Muscle of back (tissue), 13 donors: ENCODE measurements at places on chromosomes 2 and 18. TPM values are rescaled to one million over a fixed set of nuclear protein-coding genes. Genes with fewer than 3 reads are reported as not detected.

HOXD12 gene
- polyA plus RNA-seq: not detected

CNGA3 gene
- polyA plus RNA-seq: 0.66 TPM

SATB2 gene
- polyA plus RNA-seq: 1.7 TPM

KCNJ3 gene
- polyA plus RNA-seq: 0.87 TPM

DYNAP gene
- not detected for polyA plus RNA-seq

AGAP1 gene
- polyA plus RNA-seq: 30.0 TPM

GAREM1 gene
- polyA plus RNA-seq: 7.7 TPM

TOGARAM2 gene
- polyA plus RNA-seq: 0.69 TPM

SALL3 gene
- polyA plus RNA-seq: not detected

NXPH2 gene
- polyA plus RNA-seq: 11.8 TPM

TMEM37 gene
- 10.3 TPM for polyA plus RNA-seq

TUBA3E gene
- polyA plus RNA-seq: 0.24 TPM

TIA1 gene
- 230 TPM for polyA plus RNA-seq

TUBA4A gene
- polyA plus RNA-seq: 159 TPM

RSAD2 gene
- 2.9 TPM for polyA plus RNA-seq

COL5A2 gene
- 528 TPM for polyA plus RNA-seq

ATP6V1B1 gene
- 2.6 TPM for polyA plus RNA-seq

NPHP1 gene
- 11.2 TPM for polyA plus RNA-seq

KIF1A gene
- polyA plus RNA-seq: 2.2 TPM

CD28 gene
- 5.5 TPM for polyA plus RNA-seq

RUFY4 gene
- 0.09 TPM for polyA plus RNA-seq

RAX gene
- not detected for polyA plus RNA-seq

ABCG5 gene
- not detected for polyA plus RNA-seq

RGPD3 gene
- 0.13 TPM for polyA plus RNA-seq

EN1 gene
- polyA plus RNA-seq: 7.0 TPM

IL1B gene
- polyA plus RNA-seq: 0.52 TPM

ALPI gene
- not detected for polyA plus RNA-seq

ZC3H8 gene
- 15.1 TPM for polyA plus RNA-seq

ICOS gene
- not detected for polyA plus RNA-seq

TSPYL6 gene
- not detected for polyA plus RNA-seq

ACOXL gene
- polyA plus RNA-seq: 0.22 TPM

ERICH2 gene
- 1.3 TPM for polyA plus RNA-seq

TYW5 gene
- polyA plus RNA-seq: 6.1 TPM

MALL gene
- polyA plus RNA-seq: 8.0 TPM

AOX1 gene
- polyA plus RNA-seq: 1.3 TPM

STRADB gene
- 51.9 TPM for polyA plus RNA-seq

ICA1L gene
- 14.3 TPM for polyA plus RNA-seq

SLC20A1 gene
- polyA plus RNA-seq: 24.9 TPM

GCG gene
- polyA plus RNA-seq: 11.4 TPM

CDH19 gene
- 1.9 TPM for polyA plus RNA-seq

NEU2 gene
- polyA plus RNA-seq: not detected

ACMSD gene
- polyA plus RNA-seq: 0.85 TPM

COL4A4 gene
- 0.16 TPM for polyA plus RNA-seq

LYG1 gene
- polyA plus RNA-seq: 1.4 TPM

ZNF236 gene
- 9.0 TPM for polyA plus RNA-seq

RETSAT gene
- 14.4 TPM for polyA plus RNA-seq

CRYBA2 gene
- not detected for polyA plus RNA-seq

ANKRD53 gene
- polyA plus RNA-seq: 0.56 TPM

APLF gene
- polyA plus RNA-seq: 1.5 TPM

SH3RF3 gene
- polyA plus RNA-seq: 4.2 TPM

SERPINB5 gene
- not detected for polyA plus RNA-seq

PLB1 gene
- polyA plus RNA-seq: 2.1 TPM

TBC1D8 gene
- 24.3 TPM for polyA plus RNA-seq

MSH2 gene
- 28.2 TPM for polyA plus RNA-seq

LAMA1 gene
- 4.7 TPM for polyA plus RNA-seq

C2orf80 gene
- not detected for polyA plus RNA-seq

DUSP2 gene
- polyA plus RNA-seq: 2.7 TPM

ARHGAP28 gene
- 31.3 TPM for polyA plus RNA-seq

CELF4 gene
- polyA plus RNA-seq: 1.5 TPM
